ENCODE measurements at places on chromosomes 6 and 20. TPM values are rescaled to one million over a fixed set of nuclear protein-coding genes. Genes with fewer than 3 reads are reported as not detected.

The GPX5 gene
- not detected for total RNA-seq

The ECT2L gene
- total RNA-seq, result 1.1 TPM

The CRISP3 gene
- total RNA-seq, result not detected

The MEI4 gene
- 1.4 TPM for total RNA-seq

The SERINC1 gene
- 163 TPM for total RNA-seq

The NRSN2 gene
- 30.6 TPM for total RNA-seq

The BMP7 gene
- 15.1 TPM for total RNA-seq

The JPH2 gene
- 131 TPM for total RNA-seq

The LRFN2 gene
- total RNA-seq, result not detected

The PACRG gene
- total RNA-seq, result 2.8 TPM

The SUPT3H gene
- 2.5 TPM for total RNA-seq

The ARFGEF3 gene
- 1.7 TPM for total RNA-seq

The E2F1 gene
- total RNA-seq, result 0.33 TPM

The SLC17A1 gene
- not detected for total RNA-seq

The CYP24A1 gene
- 0.24 TPM for total RNA-seq

Measured in right atrium auricular region (tissue), 2 donors.